ENCODE measurements at places on chromosomes 7 and 10.

DNA sequence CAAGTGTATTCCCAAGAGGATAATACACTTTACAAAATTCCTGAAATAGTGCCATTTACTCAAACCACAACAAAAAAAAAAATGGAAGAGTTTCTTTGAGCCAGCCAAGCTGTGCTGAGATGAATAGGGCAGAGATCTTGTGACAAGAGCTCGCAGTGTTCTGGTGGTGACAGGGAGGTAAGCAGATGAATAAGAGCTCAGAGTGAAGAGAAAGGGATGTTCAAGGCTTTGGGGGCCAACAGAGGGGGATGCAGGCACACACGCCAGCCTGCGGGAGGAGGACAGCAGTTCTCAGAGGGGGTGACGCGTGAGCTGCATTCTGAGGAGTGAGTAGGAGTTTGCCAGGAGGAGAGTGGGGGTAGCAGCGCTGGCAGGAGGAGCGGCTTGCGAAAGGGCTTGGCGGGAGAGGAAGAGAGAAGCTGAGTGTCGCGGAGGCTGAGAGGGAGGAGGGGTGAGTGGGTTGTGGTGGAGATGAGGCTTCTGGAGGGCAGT lies 194.4 kb upstream of the IMMP2L start:
- DNase-seq: no peak

GRCh38 chr7:44811093-44811492 lies 14.6 kb downstream of the PPIA start:
- DNase-seq: no peak

DNA sequence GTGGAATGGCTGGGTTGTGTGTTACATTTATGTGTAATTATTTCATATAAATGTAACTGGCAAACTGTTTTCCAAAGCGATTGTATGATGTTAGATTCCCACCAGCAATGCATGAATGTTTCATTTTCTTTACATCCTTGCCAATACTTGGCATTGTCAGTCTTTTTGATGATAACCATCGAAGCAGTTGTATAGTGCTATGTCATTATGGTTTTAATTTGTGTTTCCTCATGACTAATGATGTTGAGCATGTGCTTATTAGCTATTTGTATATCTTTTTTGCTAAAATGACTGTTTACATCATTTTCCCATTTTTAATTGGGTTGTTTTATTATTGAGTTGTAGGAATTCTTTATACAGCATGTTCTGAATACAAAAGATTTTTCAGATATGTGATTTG lies 22.3 kb downstream of the AHCYL2 start:
- no peak for DNase-seq

DNA sequence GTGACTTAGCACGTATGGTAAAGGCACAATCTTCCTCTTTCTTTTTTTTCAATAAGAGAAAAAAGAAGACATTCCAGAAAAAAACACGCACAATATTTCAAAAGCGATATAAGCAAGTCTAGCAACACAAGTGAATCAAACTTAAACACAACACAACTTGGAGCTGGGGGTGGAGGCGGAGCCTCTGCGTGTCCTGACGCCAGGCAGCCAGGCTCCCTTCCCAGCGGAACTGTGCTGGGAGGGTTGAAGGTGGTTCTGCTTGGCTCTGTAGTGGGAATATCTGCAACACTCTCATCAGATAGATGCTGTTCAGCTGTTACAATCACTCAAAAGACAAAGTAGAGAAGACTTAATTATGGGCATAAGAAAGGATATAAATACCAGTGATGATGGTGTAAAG lies 211.4 kb downstream of the WDR37 start:
- no peak for DNase-seq

DNA sequence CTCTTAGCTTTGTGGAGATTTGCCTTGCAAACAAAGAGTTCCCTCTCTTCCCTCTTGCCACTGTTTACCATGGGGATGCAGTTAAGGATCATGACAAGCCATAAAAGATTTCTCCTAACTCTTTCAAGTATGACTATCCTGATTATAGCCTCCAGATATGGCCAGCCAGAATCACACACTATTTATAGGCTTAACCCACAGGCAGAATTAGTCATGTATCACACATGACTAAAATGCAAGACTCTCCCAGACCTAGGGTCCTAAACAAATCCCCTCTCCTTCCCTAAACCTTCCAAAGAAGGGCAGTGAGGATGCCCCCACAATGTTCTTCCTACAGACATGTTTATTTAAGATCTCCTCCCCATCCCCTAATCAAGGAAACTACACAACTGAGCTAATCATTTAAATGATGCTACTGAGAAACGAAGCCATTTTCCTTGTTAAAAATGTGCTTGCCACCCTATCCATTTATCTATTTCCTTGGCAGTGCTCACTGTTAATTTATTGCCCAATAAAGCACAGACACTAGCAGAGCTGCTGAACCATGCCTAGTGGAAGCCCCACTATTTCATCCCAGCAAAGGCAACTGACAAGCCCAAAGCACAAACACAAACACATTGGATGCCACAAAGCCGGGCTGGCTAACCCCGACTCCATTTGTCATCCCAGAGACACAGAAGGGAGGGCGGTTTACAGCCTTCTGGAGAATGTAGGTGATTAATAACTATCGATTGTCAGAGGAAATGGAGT lies 363.4 kb downstream of the KCNMA1 start:
- no peak for DNase-seq

GRCh38 chr7:91551377-91552175 lies 287.3 kb downstream of the FZD1 start:
- DNase-seq: no peak

DNA sequence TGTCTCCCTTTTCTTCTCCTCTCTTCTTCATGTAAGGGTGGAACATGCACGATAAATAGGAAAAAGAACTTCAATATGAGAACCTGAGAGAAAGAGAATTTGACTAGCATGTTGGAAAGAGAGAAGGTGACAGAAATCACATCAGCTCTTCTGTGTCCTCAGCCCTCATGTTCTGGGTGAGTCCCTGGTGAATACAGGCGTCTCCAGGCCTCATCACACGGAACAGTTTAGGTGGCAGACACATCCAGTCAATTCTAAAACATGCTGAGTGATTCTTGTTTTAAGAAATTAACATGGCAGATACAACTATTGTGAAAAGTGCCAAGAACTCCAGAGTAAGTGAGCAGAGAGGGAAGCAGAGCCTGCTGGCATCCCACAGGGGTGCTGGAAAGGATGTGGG lies 96.1 kb downstream of the FAM107B start:
- DNase-seq: no peak

DNA sequence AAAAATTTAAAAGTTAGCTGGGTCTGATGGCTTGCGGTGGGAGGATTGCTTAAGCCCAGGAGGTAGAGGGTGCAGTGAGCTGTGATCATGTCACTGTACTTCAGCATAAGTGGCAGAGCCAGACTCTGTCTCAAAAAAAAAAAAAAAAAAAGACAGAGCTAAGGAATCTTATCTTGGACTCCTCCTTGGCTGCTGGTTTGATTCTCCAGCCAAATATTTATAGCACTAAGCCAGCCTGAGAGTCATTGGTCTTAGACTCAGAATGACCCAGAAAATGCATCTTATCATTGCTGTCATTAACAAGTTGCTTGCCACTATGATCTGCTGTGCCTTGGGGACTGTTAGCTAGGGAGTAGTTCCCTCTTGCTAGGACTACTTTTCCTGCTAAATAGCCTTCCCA lies 164.7 kb downstream of the GNAT3 start:
- no peak for DNase-seq

- DNase-seq: no peak
Measured at GRCh38 chr10:132096223-132096622, 30.5 kb downstream of the JAKMIP3 start.

DNA sequence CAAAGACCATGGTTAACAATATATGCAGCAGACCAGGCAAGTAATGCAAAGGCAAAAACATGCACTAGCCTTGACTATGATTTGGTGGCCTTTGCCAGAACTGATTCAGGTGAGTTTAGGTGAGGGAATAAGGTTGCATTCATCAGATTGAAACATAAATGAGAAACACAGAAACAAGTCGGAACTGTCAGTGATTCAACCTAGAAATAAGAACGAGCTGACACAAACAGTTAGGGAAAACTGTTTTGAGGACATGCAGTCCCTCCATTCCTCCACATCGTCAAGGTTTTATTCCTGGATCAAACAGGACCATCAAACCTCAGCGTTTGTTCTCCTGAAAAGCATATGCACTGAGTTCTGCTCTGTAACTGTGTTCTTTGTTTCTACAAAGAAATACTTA lies 1.8 kb downstream of the ZNF248 start:
- DNase-seq: no peak

DNA sequence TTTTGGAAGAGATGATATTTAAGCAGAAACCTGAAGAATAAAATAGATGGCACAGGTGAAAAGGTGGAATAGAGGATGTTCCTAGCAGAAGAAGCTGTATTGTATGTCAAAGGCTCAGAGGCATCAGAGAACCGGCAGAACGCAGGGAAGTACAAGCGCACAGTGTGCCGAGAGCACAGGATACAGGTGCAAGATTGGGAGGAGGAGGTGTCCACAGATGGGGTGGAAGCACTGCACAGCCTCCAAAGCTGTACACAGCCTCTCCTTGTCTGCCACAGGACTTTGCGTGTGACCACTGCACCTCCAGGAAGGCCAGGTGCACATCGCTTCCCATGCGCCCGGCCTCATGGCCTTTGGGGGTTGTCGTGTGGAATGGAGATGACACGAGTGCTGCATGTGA lies 23.3 kb upstream of the SEC61G start:
- DNase-seq: no peak

DNA sequence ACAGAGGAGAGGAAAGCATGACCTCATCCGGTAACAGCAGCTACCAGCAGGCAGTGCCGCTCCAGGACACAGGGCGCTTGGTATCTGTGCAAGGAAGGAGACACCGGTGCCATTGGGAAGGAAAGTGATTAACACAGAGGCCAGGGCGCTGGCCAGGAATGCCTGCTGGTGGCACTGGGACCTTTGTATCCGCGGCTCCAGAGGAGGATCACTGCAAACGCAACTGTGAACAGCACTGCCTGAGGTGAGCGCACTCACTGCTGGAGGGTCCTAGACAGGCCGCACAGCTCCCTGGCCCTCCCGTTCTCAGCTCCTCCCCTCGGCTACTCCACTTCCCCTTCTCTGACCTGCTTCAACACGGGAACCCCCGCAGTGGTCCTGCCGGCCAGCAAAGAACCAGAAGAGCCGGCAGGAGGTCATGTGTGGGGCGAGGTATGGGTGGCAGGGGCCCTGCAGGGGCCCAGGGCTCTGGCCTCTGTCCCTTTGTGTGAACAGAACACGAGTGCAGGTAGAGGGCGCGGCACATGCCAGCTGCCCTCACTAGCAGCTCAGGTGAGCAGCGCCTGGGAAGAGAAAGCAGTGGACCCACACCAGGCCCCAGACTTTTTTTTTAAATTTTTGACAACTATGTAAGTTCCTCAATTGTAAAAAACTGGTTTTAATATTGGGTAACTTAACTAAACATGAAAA lies 107.6 kb downstream of the VIPR2 start:
- DNase-seq: no peak

DNA sequence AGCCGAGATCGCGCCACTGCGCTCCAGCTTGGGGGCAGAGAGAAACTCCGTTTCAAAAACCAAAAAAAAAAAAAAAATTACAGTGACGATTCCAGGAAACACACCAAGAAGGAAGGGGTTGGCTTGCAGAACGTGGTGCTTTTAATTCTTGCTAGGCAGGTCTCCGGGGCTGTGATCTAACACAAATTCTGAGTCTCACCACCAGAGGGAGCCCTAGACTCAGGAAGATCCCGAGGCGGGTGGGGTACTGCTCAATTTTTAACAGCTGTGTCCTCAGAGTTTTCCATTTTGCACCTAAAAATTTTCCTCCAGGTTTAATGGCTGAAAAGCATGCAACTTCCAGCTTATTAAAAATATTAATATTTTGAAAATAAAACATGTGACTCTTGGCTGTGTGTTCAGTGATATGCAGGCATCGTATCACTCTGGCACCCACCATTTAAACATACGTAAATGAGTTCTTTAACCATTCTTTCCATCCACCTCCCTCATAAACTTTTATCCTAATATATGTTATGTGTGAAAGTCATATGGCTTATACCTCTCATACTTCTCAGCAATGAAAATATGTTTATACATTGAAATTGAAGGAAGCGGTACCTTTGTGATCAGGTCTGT lies 26.5 kb upstream of the NUB1 start:
- DNase-seq: peak; percentile 59

GRCh38 chr7:133857376-133858119 lies 269.6 kb upstream of the LRGUK start:
- no peak for DNase-seq

GRCh38 chr7:56074371-56074791 lies 10.3 kb downstream of the SUMF2 start:
- DNase-seq: peak; percentile 82

- no peak for DNase-seq
Measured at GRCh38 chr7:44308596-44309270, 16.7 kb downstream of the CAMK2B start.

DNA sequence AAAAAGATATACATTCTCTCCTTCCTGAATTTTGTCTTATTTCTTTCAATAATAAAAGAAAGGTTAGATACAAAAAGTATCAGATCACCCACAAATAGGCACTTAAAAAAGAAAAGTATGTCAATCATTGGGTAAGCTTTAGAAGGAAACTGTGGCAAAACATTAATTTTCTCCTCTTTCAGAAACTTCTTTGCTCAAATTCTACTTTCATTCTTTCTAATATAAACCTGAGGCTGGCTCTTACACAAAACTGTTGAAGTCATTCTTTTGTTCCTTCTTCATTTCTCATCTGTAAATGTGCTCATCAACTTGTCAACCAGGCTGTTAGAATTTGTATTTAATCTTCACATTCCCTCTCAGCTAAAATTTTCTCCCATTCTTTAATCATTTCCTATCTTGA lies 124.6 kb downstream of the LRRN3 start:
- DNase-seq: no peak

DNA sequence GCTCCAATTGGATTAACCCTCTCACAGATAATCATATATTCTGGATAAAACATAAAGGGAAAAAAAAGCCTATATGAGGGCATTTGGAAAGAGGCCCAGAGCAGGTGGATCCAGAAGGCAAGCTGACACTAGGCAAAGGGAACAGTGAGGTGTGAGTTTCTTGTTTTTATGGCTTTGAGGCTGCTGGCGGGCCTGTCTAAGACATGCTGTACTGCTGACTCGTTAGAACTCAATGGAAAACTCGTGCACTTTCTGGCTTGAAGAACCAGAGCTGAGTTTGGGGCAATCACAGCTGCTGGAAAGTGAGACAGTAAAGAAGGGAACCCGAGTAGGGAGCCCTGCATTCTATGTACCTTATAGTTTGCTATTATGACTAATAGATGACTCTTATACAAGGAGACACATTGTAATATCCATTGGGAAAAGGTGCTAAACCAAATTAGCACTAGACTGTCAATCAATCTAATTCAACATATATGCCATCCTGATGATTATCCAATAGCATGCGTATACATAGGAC lies 637.1 kb downstream of the GATA3 start:
- DNase-seq: no peak

GRCh38 chr10:17673471-17674061 lies 29.6 kb downstream of the STAM start:
- DNase-seq: no peak

DNA sequence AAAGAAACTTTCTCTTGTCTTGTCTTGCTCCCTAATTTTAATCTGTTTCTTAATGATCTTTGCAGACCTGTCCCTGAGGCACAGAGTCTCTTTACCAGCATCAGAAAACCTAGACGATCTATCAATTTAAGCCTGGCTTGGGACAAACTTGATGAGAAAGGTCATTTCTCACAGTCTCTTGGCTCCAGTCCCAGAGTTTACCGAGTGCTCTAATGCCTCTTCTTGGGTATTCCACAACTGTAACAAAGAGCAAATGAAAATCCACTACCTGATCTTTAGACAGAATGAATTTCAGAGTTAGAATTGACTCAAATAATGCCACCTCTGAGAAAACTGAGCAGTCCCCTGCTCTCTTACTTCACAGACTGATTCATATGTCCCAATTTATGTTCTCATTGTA lies 106.4 kb upstream of the DNAJB12 start:
- no peak for DNase-seq

GRCh38 chr10:122304054-122304579 lies 33.0 kb downstream of the BTBD16 start:
- DNase-seq: no peak
